Kasumi-1 (cell line): ENCODE measurements at places on chromosomes 5 and 9.

DNA sequence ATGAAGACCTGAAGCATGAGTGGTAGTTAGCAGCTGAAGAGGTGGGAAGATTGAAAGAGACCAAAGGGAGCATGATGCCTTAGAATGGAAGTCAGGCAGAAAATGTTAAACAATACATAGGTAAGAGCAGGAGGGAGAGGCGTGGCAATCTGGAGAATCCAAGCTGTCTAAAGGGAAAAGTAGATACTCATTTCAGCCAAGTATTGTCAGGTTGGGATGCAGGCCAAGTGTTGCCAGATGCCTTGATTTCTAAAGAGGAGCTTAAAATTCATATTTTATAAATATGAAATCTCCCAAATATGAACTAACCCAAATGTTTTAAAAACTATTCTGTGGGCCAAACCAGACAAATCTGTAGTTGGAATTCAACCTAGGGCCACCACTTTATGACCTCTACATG lies 4.2 kb downstream of the PAM start:
- no peak for DNase-seq

DNA sequence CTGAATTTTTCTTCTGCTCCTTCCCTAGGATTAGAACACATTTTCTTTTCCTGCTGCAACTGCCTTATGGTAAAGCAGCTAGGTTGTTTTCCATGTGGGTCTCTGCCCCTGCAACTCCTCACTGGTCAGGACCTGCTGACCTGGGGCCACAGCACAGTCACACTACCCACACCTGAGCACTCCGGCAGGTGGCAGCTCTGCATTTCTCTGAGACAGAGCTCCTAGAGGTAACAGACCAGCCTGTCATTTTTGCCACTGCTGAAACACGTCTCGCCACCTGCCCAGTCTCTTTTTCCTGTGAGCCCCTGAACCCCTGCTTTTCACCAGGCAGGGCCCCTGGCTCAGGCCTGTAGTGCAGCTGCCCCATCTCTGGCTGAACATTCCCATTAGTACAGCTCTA lies 609.6 kb downstream of the HINT1 start:
- DNase-seq: no peak

- DNase-seq: no peak
Measured at GRCh38 chr9:81885602-81886001, 42.6 kb upstream of the SPATA31D4 start.

DNA sequence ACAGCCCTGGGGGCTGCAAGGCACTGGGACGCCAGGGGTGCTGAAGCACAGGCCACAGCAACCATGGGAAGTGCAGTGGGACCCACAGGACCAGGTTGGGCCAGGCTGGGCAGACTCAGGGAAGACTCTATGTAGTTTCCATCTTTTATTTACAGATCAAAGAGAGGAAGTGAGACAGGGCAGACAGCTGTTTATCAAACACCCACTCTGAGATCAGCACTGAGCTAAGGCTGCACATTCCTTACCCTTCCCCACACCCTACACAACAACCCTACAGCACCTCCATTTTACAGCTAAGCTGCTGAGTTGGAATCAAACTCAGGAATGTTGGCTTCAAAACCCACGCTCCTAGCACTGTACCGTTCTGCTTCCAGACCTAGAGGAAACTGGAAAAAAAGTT lies 19.8 kb downstream of the BARHL1 start:
- DNase-seq: no peak

DNA sequence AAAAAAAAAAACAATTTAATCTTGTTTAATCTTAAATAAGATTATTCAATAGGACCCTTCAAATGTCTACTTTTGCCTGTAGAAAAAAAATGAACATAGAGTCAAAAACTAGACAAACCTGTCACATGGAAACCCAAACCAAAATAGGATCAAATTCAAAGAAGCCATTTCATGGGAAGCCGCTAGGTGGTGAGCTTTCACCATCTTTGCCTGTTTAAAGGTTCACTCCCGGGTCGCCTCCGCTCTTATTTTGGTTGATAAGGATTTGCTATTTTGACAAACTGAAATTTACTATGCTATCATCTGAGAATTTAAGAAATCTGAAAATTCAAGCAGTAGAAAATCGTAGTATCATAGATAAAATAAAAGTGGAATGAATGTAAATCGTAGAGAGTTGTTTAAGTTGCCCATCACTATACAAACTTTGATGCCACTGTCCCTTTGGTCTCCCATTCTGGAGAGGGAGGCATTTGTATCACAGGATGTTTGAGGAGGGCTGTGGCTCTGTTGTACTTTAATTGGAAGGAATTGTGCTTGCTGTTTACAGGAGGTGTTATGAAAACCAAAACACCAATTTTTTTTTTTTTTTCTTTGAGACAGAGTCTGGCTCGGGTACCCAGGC lies 43.5 kb upstream of the DNAH5 start:
- peak; percentile 75 for DNase-seq

DNA sequence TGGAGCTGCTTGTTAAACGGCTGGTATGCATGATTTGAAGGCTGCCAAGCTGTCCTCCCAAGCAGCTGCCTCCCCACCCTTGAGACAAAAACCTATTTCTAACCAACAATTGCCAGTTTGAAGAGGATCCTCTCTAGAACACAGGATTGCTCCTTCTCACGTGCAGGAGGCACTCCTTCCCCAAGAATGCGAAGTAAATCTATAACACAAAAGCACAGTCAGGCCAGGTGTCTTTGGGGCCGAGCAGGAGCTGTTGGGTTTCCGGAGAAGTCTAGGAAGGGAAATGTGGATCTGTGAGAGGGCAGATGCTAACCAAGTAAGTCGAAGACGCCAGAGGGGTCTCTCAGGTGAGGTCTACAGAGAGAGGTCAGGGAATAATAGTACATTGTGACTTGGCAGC lies 35.4 kb upstream of the GNPDA1 start:
- DNase-seq: no peak

DNA sequence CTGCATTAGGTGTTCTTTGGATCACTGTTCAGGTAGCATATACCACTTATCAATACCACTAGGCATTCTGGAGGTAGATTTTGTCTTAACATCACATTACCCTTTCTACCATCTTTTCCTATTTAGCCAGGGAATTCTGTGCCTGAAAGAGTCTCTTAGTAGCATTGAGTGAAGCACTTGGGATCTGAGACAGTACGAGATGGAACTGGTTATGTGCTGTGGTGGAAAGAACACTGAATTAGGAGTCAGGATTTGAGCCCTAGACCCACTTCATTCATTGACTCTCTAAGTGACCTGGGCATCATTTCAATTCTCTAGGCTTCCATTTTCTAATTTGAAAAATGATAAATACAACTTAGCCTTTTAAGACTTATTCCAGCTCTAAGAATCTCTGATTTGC lies 291.1 kb downstream of the DMAC1 start:
- no peak for DNase-seq

- no peak for DNase-seq
Measured at GRCh38 chr9:114820776-114821501, 15.1 kb upstream of the TNFSF15 start.

DNA sequence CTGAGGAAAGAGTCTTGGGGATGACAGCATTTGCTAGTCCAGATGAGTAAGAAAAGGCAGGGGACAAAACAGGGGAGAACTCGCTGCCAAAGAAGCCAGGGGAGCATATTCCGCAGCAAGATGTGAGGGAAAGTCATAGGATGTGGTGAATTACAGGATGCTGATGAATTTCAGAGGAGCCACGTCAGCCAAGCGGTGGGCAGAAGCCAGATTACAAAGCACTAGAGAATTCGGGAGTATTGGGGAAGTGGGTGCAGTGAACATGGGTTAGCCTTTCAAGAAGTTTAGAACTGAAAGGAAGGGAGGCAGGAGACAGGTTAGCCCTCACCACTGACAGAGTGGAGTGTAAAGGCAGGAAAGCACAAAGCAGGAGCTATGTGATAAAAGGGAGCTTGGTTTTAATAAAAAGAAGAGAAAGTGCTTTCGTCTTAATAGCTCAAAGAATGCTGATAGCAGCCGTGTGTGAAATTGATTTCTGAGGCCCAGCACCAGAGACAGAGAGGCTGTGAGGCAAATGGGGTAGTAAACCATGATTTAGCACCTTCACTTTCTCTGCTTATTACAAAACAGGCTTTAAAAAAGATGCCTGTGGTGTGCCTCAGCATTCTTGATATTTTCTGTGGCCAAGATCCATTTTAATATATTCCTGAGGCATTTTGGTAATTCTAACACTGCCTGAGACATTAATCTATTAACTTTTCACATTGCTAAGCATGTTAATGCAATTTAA lies 16.9 kb downstream of the ADAMTSL1 start:
- no peak for DNase-seq

GRCh38 chr5:2136728-2137333 lies 254.1 kb upstream of the IRX4 start:
- DNase-seq: no peak

DNA sequence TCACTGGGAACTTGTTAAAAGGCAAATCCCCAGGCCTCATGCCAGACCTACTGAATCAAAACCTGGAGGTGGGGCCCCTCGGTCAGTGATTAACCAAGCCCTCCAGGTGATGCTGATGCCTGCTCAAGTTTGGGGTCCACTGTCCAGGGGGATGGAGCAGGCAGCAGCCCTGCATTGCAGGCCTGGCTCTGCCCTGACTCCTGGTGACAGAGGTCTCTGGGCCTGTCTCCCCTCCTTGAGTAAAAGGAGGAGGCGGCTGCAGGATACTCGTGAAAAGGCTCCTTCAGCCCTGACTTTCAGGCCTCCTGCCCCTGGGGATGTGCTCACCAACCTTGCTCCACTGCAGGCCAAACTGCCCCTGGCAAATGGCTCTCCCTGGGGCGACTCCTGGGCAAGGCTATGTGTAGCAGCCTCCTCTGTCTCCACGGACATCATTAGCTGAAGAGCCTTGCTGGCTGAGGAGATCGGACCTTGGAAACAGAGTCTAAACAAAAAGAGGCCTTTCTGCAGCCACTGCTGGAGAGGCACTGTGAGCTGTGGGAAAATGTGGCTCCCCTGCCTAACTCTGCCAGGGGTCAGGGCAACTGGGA lies 134.8 kb upstream of the ALDH1B1 start:
- DNase-seq: no peak

DNA sequence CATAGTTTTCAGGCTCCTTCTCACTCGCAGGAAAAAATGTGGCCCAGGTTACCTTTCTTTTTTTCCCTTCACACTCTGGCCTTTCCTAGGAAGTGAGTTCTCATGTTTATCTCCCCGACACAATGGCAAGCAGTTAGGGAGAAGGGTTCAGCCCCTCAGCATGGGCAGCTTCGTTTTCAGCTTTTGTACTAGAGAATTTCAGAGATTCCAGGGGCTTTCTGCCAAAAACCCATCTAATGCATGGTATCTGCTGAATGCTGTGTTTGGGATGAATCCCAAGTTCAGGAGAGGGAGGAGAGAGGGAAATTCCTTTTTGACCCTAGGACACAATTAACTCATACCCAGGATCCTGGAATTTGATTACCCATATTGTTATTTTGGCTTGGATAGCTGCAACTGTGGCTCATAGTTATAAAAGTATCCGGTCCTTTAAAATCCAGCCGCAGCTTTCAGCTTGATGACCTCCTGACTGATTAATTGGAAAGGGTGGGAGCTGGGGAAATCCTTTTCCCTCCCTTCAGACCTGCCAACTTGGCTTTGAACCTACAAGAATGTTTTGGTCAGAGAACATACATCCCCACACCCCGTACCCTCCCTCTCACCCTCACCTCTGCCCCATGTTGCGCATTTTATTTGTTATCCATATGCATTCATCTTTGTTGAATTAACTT lies 78.4 kb downstream of the TMEM252 start:
- no peak for DNase-seq

DNA sequence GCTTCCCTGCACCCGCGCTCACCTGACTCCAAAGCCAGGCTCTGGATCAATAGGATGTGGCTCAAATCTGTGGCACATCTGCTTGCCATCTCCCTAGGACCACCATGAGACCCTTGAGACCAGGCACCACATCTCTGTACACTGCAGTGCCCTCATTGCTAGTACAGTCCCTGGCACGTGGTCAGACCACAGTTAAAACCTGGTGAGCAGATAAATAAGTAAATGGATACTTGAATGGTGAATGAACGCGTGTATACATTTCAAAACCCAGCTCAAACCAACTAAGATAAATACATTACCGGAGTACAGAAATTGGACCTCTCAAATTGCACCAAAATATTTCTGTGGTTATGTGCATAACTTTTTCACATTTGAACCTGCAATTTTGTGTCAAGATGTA lies 221.2 kb upstream of the IRX4 start:
- DNase-seq: no peak

GRCh38 chr5:169343766-169344165 lies 42.8 kb upstream of the SLIT3 start:
- no peak for DNase-seq

GRCh38 chr5:114166081-114166480 lies 195.8 kb upstream of the KCNN2 start:
- no peak for DNase-seq

- peak; percentile 10 for DNase-seq
Measured at GRCh38 chr5:16784843-16785791, 151.0 kb downstream of the MYO10 start.

DNA sequence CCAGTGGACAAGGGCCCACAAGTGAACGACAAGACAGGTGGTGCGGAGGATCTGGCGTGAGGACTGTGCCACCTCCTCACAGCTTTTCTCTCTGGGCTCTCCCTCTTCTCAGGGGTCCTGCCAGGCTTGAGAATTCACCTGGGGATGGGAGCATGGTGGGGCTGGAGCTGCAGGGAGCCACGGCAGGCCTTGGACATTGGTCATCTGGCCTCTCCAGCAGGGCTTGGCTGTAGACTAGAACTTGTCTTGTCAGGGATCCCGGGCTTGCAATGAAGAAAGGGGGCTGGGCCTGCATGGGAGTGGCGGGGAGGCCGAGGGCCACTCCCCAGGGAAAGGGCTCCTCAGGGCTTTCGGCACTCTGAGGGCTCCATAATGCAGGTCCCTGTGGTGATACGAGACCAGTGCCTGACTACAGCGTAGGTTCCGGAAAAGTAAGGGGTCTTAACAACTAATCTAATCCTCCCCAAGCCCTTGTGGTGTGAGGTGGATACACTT lies 126.7 kb downstream of the MACROH2A1 start:
- no peak for DNase-seq

- no peak for DNase-seq
Measured at GRCh38 chr5:75054134-75054930, 2.0 kb upstream of the GCNT4 start.

DNA sequence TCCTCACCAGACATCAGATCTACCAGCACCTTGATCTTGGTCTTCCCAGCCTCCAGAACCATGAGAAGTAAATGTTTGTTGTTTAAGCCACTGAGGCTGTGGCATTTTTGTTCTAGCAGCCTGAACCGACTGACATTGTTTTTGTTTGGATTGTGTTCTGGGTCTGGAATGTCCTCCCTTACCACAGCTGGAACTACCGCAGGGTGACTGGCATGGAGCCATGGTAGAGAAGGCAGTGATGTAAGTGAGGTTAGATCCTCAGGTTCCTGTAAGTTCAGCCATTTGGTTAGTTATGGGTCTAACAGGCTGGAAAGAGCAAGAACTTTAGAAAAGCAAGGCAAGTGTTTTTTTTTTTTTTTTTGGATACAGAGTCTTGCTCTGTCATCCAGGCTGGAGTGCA lies 209.3 kb downstream of the DAB2IP start:
- DNase-seq: no peak

DNA sequence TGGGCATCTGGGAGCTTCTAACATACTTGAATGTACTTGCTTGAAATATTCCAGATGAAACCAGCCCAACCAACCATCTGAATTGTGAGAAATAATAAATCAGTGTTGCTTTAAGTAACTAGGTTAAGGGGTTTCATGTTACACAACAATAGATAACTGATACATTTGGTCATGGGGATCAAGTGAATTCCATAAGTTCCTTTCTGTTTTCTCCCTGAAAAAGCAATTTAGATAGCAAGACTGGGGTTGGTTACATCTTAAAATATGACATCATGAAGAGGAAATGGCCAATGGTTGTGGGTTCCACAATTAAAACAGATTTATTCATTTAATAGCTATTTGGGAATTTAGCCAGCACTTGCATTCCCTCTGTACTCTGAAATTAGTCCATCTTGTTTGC lies 559.7 kb downstream of the TLR4 start:
- no peak for DNase-seq
